Hindlimb muscle (tissue), 1 donor: ENCODE measurements at places on chromosomes 4 and X.
A peak's percentile ranks its signal among the peaks of the same experiment; 100 is the strongest.

- DNase-seq, result peak; percentile 19
Measured at GRCh38 chr4:189823591-189823990, 117.1 kb upstream of the FRG1 start.

GRCh38 chr4:23477905-23478304, 411.9 kb downstream of the PPARGC1A start:
- DNase-seq, result no peak

- DNase-seq, result no peak
Measured at GRCh38 chr4:87317527-87317926, 5.2 kb downstream of the HSD17B13 start.

DNA sequence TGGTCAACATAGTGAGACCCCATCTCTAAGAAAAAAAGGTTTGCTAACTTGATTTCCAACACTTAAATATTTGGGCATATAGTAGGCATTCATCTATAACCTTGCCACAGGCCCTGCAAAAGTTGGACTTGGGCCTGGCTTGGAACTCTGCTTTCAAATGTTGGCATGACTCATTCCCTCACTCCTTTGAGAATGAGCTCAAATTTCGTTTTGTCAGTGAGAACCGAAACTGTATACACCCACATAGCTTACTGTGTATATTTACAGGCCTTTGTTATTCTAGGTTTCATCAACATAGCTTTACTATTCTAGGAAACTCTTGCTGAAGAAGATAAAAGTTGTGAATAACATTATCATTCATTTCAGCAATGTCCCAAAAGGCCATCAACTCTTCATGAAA, 88.7 kb upstream of the ELOVL6 start:
- no peak for DNase-seq

GRCh38 chr4:117164338-117164737, 79.0 kb upstream of the TRAM1L1 start:
- no peak for DNase-seq

GRCh38 chrX:110175696-110176095, 142.2 kb downstream of the AMMECR1 start:
- DNase-seq, result no peak

GRCh38 chr4:144645631-144646522, at the start of gene HHIP:
HHIP (plus strand) TSS chr4:144646156; CDS start chr4:144646676, 520 bp downstream.
- peak; percentile 71 for DNase-seq

DNA sequence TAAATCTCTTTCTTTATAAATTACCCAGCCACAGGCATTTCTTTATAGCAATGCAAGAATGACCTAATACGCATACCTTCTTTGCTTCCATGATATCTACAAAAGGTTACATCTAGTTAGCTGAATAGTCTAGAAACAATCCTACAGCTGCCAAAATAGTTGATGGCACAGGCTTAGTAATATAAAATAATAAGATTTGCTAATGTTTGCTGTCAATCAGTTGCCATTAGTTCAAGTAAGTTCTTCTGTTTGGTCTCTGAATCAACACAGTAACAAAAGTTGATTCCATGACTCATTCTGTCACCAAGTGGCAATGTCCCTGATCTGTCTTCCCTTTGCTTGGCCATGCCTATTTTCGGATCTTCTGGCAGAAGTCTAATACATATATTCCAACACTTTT, 470.2 kb downstream of the SPRY1 start:
- DNase-seq, result no peak

- no peak for DNase-seq
Measured at GRCh38 chr4:38857354-38858096, 908 bp upstream of the TLR6 start.

DNA sequence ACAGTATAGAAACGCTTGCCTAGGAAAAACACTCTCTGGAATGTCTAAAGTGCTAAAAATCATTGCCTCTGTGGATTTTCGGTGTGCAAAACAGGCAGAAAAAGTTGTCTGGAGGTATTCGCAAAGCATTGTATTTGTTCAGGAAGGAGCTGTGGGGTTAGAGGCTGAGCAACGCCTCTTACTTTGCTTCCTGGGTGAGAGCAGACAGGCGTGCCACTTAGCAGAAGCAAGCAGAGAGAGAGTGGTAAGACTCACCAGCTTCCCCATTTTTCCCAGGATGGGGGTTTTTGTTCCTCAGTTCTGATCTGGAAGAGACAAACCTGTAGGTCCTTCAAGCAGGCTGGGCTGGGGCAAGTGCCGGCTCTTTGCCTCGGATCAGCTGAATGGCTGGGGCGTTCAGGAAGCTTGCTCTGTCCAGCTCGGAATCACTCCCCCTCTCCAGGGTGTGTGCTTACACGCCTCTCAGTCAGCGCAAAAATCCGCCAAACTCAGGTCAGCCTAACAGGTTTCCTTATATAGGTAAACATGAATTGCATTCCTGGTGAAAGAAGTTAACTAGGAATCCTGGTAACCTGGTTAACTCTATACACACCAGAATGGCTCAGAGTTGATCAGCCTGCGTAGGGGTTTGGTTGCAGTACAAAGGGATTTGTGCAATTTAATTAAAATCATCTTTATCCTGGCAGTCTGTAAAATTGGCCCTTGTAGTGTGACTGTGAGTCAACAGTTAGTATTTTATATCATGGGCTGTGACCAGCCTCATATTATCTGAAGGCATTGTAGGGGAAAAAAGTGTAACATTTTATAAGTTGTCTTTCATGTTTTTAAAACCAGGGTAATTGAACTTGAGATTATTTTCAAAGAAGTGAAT, 213.1 kb upstream of the MID1 start:
- DNase-seq, result peak; percentile 33

DNA sequence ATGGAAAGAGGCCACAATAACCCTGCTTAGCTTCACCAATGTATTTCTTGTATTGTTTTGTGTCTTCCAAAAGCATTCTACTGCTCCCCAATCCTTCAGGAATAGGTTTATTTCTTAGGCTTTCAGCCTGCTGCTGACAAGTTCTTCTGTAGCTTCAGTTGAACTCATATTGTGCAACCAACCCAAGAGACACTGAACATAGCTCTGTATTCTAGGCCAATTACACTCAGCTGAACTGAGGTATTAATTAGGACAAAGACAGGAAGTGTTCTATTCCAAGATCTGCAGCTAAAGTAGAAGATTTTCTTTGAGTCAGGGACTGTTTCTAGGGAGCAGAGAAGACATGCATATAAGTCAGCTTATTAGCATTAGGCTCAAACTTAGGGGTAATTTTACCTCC, 151.8 kb downstream of the LHFPL1 start:
- no peak for DNase-seq

DNA sequence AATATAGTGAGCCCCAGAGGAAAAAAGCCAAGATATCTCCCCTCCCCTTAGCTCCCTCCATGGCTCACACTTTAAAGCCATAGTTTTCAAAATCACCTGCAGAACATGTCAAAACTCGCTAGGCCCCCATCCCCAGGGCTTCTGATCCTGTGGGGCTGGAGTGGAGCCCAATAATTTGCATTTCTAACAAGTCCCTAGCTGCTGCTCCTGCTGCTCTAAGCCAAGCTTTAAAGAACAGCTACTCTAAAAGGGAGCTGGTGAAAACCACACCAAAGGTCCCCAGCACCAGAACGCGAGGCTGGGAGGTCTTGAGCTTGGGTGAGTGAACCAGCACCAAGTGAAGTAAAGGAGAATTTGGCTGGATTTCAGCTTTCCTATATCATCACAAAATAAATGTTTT, 237.1 kb downstream of the ZNF674 start:
- no peak for DNase-seq

GRCh38 chr4:76589872-76590797, 155.1 kb downstream of the SHROOM3 start:
- DNase-seq, result no peak

GRCh38 chrX:45788941-45789348, 588.3 kb upstream of the DIPK2B start:
- DNase-seq, result no peak

- no peak for DNase-seq
Measured at GRCh38 chrX:149069899-149070298, 435.2 kb downstream of the IDS start.

GRCh38 chr4:76990288-76991080, 40.9 kb downstream of the SEPTIN11 start:
- no peak for DNase-seq
